Sigmoid colon (tissue), 7 donors: ENCODE measurements at places on chromosomes 6 and 20. TPM values are rescaled to one million over a fixed set of nuclear protein-coding genes. Genes with fewer than 3 reads are reported as not detected.

DNA sequence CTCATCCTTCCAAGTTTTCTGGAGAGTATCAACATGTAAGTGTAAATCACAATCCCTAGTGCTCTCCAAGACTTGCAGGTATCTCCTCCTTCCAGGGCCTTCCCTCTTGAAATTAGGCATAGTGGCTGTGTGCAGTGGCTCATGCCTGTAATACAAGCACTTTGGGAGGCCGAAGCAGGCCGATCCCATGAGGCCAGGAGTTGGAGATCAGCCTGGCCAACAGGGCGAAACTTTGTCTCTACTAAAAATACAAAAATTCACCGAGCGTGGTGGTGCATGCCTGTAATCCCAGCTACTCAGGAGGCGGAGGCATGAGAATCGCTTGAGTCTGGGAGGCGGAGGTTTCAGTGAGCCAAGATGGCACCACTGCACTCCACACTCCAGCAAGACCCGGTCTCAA, 9.4 kb upstream of the ANGPT4 start:
- DNase-seq, result no peak

SLC16A10 gene
- total RNA-seq, result 0.83 TPM

- no peak for DNase-seq
Measured at GRCh38 chr6:50380406-50381098, 330.8 kb upstream of the DEFB112 start.

DNA sequence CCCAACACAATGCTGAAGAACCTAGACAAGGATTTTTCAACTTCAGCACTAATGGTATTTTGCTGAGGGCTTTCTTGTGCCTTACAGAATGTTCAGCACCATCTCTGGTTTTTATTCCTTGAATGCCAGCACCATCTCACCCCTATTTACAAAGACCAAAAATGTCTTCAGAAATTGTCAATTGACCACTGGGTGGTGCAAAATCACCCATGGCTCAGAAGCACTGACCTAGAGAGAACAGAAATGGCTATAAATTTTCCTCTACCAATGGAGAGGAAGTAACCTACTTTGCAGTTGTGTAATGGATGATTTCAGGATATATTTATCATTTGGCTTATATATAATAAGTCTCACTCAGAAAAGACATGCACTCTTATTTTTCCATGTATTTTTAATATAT, 431.0 kb upstream of the IRAK1BP1 start:
- no peak for DNase-seq

CDH26 gene
- total RNA-seq, result 1.4 TPM

SLC17A2 gene
- total RNA-seq, result not detected

DNA sequence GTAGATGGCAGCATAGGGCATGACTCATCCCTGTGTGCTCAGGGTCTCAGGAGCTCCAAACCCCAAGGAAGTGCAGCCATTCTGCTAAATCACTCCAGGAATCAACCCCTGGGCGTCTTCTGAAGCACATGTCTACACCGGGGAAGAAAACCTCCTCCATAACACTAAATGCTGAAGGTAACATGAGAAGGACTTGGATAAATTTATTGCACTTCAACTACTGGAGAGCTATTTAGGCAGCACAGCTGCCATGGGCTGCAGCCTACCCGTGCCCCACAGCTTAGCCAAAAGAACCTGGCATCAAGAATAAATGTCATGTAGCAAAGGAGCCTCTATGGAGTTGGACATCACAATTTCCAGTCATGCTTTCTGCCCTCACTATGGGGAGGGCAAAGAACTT, 152.4 kb upstream of the PROKR2 start:
- DNase-seq, result no peak

DNA sequence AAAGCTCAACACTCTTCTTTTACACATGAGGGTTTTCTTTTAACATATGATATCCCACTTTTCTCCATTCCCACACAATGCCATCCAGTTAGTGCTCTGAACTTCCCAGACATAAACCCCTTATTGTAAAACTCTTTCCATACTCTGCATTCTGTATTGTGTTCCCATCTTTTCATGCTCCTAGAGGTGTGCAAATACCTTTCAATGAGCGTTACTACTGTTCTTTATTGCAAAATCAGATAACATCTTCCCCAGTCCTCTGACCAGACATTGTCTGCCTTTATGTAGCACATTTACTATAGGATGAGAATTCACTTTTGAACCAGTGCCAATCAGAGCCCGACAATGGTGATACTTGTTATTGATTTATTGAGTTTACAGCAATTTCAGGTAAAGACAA, 296.2 kb downstream of the GRIK2 start:
- no peak for DNase-seq

DNA sequence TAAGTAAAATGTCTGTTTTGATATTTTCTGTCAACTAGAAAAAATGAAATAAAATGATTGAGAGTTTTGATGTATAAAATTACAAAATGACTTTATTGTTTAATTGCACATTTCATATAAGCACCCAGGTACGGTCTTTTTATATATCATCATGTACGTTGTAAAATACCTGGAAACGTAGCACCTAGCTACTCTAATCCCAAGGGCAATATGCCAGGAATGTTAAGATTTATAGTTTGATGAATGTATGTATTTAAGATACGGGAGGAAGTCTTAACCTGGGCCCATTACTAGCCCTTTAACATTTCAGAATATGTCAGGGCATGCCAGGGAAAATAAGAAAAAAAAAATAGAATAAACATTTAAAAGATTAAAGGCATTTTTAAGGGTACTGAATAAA, 490.9 kb upstream of the NRSN1 start:
- no peak for DNase-seq

DNA sequence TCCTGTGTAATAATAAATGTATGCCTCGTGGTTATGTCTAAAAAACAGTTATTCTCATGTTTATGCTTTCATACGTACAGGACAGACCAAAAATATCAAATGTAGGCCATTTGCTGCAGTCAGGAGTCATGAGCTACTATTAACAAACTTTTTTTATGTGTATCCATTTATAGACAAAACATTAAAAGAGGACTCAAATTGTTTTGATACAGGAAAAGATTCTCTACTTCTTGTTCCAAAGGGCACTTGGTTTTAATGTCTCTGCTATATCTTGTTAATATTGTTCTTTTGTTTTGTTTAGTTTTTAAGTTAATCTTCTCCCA, 155.2 kb downstream of the ZDHHC14 start:
- DNase-seq, result no peak

- no peak for DNase-seq
Measured at GRCh38 chr6:148682990-148683389, 63.8 kb upstream of the UST start.

DNA sequence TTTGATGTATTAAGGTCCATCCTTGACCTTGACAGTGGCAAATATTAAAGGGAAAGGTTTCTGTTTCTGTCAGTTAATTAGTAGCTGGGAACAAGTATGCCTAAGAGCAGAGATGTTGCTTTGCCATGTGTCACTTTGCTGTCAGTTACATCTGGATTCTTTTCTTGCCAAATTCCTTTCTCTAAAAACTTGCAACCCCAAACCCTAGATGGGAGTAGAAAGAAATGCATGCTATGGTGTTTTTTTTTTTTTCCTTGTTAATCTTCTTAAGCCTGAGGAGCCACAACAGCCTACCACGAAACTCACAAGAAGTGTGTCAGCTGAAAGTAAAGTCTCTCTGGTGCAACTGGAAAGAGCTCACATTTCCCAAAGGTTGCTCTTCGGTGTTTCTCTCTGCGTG, 18.0 kb upstream of the CLDN20 start:
- DNase-seq, result no peak

DNA sequence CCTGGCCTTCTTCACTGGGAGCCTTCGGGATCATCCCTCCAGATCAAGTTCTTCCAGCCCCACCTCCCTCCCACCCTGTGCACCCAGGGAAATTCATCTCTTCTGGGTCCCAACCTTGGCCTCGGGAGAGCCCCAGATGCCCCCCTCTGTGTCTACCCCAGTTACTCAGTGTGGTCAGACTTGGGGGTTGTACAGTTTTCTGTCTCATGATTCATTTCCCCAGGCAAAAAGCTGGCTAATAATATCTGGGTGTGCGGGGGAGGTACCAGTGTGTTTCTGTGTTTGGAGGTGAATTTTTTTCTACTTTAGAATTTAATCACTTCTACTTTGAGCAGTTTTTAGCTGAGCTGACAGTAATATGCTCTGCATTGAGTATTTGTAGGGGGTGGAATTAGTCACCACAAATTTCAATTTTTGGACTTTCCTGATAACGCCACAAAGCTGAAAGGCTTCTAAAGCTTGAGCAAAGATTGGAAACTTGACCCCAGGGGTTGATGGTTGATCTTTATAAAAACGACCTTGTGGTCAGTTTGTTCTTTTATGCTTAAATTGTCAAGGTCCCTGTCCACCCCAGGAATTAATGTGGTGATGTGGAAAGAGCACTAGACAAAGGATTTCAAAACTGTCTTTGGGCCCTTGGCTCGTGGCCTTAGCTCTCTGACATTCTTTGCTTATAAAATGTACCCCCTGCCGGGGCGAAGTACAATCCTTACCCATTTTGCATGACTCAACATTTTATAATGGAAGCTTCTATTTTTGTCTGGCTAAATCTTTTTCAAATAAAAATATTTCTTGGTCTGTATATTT, 284.7 kb upstream of the TAB2 start:
- DNase-seq, result no peak

DNA sequence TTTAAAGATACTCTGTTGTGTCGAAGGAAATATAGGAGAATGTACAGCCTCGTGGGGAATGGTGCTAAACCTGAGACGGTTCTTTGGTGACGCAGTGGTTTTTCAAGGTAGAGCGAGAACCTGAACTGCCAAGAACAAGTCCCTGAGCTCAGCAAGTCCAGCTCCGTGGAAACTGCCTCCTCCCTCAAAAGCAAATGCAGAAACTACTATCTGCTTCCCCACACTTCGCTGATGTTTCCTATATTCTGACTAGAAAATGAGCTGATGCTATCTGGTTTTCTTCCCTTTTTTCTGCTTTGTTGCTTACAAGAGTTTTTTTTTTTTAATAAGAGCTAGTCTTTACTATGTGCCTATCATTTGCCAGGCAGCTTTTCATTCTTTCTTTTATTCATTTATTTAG, 85.3 kb upstream of the LY86 start:
- DNase-seq, result no peak

DNA sequence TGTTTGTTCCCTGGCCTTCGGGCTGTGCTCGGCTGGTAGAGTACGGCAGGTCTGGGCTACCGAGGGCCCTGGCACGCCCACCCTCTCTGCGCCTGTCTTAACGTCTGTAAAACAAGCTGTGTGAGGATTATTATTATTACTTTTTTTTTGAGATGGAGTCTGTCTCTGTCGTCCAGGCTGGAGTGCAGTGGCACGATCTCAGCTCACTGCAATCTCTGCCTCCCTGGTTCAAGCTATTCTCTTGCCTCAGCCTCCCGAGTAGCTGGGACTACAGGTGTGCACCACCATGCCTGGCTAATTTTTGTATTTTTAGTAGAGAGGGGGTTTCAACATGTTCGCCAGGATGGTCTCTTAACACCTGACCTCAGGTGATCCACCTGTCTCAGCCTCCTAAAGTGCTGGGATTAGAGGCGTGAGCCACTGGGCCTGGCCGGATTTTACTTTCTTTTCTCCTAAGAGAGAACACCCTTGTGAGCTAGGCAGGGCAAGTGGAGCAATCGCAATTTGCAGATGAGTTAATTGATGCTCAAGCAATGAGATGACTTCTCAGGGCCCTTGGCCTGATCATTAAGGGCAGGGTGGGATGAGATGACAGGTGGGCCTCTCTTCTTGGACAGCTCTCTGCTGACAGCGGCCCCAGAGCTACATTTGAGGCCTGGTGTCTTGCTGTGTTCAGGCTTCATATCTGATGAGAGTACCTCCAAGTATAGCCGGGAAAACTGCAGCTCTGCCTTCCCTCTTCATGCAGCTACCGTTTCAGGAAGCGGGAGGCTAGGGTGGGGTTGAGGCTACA, 859 bp upstream of the SMIM29 start:
- DNase-seq, result peak; percentile 59
